ENCODE measurements at places on chromosomes 11 and 22.

DNA sequence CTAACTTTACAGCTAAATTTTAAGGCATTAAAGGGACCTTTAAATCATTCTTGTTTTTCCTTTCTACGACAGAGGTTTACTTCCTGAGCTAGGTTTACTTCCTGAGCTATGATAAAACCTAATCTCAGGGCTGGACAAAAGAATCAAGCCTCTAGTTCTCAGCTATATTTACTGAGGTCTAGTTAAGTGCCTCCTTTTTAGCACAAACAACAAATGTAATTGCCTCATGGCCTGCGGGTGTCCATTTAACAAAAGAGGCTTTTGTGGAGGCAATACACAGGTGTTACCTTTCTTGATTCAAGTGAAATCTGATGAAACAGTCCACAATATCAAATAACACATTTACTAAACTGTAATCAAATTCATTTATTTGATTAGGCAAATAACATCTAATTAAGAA is 67.3 kb downstream of the IMMP1L start:
- DNase-seq, result no peak

- DNase-seq, result no peak
These were observed 43.5 kb upstream of the MYEOV start for GRCh38 chr11:69250186-69251056.

GRCh38 chr11:36458129-36458915 is 51.8 kb downstream of the TRAF6 start:
- no peak for DNase-seq

DNA sequence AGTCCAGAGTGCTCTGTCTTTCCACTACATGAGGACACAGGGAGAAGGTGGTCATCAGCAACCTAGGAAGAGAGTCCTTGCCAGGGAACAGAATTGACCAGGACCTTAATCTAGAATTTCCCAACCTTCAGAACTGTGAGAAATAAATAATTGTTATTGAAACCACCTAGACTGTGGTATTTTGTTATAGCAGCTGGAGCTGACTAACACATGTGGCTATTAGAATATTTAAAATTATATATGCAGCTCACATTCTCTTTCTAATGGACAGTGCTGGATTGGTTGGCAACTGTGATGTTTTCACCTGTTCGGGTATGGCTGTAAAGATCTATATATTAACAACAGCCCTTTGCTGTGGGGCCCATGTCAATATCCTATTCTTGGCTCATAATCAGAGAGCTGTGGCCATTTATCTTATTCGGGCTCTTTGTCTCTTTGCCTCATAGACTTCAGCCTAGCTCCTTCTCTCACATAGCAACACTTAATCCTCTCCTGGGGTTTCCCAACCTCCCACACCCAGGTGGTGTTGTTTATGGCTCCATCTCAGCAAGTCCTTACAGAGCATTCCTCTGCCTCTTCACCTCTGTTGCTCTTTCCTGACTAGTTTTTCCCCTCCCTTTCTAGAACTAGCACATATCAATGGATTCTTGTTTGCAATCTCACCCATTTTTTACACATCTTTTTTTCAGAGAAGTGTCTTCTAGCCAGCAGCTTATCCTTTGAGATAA is 46.4 kb upstream of the AMOTL1 start:
- DNase-seq, result no peak

DNA sequence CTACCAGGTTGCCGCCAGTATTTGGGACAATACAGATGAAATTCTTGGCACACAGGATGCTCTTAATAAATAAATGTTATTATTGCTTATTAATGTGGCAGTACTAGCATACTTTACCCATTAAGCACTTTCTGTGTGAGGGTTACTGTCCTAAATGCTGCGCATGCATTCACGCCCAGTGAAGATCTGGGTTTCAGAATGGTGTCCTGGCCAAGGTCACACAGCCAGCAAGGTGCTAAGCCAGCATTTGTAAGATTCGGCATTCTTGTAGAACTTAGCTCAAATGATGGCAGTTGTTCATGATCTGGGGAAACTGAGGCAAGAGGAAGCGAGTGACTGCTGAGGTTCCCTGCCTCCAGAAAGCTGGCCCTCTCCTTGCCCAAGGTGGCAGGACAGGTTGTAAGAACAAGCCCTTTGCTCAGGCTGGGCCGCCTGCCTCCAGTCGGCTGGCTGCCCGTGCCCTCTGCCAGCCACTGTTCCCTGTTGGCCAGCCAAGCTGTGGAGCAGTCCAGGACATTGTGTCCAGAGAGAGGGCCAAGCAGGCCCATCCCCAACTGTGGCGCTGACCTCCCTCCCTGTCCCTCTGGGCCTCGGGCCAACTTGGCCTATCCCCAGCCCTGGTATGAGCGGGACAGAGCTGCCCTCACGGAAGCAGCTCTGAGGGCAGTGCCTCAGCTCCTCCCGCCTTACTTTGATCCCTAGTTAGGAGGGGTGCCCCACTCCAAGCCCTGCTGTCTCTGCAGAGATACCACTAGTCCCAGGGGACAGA is 28.8 kb downstream of the TOB2 start:
- no peak for DNase-seq

DNA sequence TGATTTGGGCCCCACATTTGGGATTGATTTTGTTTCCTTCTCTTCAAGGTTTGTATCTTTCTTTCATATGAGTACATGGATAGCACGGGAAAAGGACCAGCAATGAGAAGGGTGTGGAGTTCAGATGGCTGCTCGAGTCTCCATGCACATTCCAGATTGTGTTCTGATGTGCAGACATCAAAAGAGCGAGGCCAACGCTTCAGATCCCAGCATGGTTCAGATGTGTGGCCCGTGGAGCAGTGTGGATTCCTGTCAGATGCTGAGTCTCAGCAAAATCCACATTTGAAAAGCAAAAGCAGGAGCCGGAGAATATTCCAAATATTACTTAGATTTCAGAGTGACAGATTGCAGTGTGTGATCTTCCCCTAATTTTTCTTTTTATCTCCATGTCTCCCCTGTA is 219.4 kb downstream of the DBX1 start:
- no peak for DNase-seq

- no peak for DNase-seq
These were observed 35.7 kb upstream of the ACAT1 start for GRCh38 chr11:108085672-108086071.

DNA sequence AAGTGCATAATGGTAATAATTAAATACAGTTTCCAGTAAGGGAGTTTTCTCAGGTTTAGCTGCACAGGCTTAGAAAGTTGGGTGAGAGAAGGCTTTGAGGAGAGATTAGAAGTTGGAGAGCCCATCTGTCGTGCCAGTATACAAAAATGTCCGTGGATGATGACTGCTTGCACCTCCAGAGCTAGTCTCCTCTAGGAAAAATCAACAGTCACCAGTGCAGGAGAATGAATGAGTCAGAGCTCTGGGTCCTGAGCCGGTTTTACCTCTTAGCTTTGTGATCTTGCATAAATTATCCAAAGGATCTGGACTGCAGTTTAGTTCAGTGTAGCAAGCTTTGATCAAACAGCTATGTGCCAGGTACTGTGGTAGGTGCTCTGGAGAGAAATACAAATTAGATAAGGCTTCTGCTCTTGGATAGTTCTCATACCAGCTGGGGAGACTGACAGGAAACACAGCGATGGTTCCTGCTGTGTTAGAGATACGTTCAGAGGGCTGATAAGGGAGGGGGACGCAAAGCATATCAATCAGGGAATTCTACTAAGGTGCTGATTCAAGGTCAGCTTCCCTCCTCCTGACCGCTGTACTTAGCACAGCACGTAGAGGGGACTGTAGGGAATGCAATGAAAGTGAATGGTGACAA is 125.9 kb downstream of the TEAD1 start:
- DNase-seq, result no peak

GRCh38 chr11:45411228-45411946 is 125.2 kb upstream of the SYT13 start:
- DNase-seq, result no peak

DNA sequence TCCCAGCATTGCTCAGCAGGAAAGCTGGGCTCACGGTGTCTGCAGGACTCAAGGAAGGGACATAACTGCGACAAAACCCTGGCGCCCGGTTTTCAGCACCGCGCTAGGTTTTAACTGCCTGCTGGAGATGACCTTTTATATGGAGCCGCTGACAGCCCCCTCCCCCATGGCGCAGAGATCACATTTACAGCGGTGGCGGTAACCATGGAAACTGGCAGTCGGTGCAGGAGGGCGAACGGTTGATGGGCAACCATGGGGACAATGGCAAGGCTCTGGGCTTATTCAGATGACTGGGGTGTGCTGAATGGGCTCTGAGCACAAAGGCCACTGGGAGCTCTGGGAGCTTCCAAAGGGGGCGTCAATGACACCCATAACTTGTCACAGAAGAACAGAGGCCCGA is 37.2 kb downstream of the CELSR1 start:
- DNase-seq, result no peak
